Activated naive CD8-positive, alpha-beta T cell treated with anti-CD3 and anti-CD28 coated beads, Interleukin-2, amount 50 U/mL, for 16 hours (primary cell): ENCODE measurements at places on chromosomes 5 and 9.

DNA sequence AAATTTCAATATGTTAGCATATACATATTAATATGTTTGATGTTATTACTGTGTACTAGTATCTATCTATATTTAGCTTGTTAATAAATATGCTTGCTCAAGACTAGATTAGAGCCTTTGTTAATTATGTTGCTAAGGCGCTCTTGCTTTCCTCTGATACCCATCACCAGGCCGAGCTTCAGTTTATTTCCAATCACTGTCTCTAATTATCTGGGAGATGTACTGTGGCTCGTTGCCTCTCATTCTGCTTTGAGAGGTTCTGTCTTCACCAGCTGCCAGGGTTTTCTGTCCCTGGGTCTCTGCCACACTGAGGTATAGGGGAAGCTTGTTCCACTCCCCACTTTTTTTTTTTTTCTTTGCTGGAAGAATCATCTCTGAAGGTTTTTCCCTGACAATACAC, 21.0 kb upstream of the TAF11L2 start:
- no peak for DNase-seq

- no peak for DNase-seq
Observed at GRCh38 chr9:131579789-131580211, 34.5 kb downstream of the PRRT1B start.

GRCh38 chr5:13735691-13736090, 208.8 kb downstream of the DNAH5 start:
- no peak for DNase-seq

GRCh38 chr5:40714001-40714400, 34.3 kb downstream of the PTGER4 start:
- DNase-seq = no peak

DNA sequence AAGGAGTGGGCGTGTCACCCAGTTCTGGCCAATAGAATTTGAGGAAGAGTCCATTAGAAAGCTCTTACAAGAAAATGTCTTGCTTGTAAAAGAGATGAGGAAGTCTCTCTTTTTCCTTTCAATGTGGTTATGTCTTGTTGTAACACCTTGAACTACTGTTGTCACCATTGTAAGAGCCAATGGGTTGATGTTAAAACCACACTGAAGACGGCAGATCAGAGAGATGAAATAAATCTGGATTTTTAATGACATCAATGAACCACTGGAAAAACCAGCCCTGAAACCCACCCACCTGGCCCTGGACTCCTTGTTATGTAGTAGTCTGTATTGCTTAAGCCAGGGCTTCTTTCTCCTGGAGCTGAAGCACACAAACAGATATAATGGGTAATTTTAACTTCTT, 83.8 kb upstream of the ERCC6L2 start:
- no peak for DNase-seq

DNA sequence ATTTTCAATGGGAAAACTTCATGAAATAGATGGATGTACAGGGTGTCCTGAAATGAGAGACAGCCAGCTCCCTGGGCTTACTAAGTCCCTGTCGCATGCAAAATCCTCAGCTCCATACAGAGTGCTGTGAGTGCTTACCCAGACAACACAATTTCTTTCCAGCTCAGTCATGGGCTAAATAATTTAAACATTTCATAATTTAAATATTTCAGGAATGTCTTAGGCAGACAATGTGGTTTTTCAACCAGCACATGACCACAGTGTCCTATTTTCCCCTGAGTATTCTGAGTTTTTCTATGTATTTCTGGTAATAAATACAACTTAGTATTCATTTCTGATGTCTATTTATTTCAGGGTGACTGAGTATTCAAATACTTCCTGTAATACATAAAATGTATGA, 188.5 kb upstream of the SNX2 start:
- DNase-seq = no peak

GRCh38 chr5:94309141-94309540, 309.3 kb downstream of the KIAA0825 start:
- no peak for DNase-seq

GRCh38 chr9:130912932-130913598, 16.5 kb upstream of the QRFP start:
- DNase-seq = no peak

GRCh38 chr9:16236311-16236710, 634.2 kb downstream of the BNC2 start:
- DNase-seq = no peak

DNA sequence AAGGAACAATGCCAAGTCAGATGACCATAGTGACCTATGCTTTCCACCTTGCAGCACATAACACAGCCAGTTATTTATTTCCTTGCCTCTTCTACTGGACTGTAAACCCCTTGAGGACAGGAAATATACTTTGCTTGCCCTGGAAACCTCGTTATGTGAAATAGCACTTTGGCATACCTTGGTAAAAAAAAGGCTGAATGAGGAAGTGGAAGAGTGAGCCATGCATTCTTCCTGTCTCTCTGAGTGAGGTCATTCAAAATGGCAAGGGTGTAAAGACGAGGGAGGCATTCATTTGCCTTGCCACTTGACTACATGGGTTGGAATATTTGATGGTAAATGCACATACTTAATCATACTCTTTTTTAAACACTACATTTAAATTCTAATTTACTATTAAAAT, 42.8 kb upstream of the SVEP1 start:
- no peak for DNase-seq

DNA sequence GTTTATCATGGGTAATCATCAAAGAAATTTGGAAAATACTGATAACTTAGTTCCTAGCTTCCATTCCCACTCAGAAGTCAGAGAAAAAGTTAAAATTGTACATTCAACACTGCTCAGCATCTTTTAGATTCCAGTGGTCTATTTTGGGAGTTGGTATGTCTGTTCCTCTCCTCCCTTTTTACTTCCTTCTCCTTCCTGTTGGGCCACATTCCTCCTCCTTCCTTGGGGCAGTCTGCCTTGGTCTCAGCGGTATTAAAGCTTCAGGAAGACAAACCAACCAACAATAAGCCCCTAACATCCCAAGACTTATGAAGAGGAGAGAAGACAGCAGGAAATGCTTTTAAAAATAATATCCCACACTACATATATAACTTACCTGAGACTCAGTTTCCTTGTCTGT, 49.9 kb upstream of the SSBP2 start:
- no peak for DNase-seq

DNA sequence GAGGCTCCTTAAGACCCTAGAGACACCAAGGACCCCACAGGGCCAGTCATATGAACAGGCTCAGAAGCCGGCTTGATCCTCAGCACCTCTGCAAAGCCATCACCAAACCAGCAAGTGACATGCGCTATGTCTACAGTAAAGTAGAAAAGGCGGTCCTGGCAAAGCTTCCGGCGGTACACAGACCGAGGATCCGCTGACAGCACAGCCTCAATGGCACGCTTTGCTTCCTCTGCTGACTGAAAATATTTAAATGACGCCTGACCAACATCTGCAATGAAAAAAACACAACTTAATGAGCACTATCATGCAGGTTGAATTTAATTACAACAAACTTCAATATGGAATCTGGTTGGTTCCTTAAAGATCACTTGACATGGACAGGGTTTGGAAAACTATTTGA, 17.6 kb downstream of the TRMO start:
- no peak for DNase-seq

DNA sequence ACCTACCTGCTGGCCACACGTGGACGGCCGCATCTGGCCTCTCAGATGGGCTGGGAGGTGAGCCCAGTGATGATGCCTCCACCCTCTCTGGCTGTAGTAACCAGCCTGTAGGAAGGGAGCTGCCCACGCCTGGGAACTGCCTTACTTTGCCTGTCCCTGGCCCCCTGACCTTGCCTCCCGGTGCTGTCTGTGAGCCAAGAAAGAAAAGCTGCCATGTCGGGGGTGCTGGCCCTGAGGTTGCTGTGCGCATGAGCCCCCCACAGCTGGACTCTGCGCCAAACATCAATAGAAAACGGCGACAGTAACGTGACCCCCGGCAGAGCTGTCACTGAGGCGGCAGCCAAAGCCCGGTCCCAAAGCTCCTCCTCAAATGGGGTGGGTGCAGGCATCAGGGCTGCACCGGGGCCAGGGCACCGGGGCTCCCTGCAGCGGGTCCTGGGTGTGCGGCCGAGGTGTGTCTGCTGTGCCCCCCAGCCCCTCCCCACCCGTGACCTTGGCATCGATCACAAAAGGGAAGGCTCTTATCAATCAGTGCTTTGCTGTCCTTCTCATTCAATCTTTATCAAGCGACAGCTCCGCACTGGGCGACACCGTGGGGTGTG, 15.3 kb upstream of the SLC9A3 start:
- no peak for DNase-seq

GRCh38 chr9:33942471-33943083, 106.1 kb downstream of the UBAP2 start:
- DNase-seq = no peak

DNA sequence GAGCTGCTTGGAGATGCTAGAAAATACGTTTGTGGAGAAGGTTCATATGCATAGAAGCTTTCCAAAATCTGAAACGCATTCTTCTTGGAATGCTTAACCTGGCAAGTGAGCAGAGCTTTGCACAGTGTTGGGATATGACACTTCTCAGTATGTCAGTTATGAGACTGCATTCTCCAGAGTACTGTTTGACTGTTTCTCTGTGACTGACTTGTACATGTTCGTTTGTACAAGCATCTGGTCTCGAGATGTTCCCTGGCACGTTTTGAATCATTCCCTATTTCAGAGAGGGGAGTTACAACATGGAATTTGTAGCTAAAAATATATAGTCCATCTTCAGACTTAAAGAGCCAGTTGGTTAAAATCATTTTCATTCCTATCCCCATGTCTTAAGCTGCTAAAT, 272.4 kb downstream of the ARRDC3 start:
- no peak for DNase-seq

- no peak for DNase-seq
Observed at GRCh38 chr5:56155992-56156584, 77.0 kb downstream of the ANKRD55 start.

- DNase-seq = no peak
Observed at GRCh38 chr5:29982457-29982856, 1211.0 kb upstream of the CDH6 start.

DNA sequence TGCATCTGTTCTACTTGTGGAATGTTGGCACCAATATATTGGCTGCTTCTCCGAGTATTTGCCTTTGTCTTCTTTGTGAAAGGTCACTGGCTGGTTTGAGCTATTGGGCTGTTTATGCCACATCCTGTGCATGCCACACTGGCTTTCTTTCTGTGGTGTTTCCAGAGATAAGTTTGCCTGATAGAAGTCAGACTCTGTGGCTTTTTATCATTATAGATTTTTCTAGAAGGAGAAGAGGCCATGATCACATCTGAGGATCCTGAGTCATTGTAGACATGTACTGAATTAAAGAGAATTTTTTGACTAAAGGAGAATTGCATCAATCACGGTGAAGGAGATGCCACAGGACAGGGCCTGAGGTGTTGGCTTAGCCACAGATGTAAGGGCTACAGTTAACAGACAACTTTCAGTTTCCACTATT, 26.5 kb upstream of the CDKN2B start:
- no peak for DNase-seq

- no peak for DNase-seq
Observed at GRCh38 chr9:125747053-125747764, at the start of gene PBX3. PBX3 (plus strand) TSS chr9:125747373.

DNA sequence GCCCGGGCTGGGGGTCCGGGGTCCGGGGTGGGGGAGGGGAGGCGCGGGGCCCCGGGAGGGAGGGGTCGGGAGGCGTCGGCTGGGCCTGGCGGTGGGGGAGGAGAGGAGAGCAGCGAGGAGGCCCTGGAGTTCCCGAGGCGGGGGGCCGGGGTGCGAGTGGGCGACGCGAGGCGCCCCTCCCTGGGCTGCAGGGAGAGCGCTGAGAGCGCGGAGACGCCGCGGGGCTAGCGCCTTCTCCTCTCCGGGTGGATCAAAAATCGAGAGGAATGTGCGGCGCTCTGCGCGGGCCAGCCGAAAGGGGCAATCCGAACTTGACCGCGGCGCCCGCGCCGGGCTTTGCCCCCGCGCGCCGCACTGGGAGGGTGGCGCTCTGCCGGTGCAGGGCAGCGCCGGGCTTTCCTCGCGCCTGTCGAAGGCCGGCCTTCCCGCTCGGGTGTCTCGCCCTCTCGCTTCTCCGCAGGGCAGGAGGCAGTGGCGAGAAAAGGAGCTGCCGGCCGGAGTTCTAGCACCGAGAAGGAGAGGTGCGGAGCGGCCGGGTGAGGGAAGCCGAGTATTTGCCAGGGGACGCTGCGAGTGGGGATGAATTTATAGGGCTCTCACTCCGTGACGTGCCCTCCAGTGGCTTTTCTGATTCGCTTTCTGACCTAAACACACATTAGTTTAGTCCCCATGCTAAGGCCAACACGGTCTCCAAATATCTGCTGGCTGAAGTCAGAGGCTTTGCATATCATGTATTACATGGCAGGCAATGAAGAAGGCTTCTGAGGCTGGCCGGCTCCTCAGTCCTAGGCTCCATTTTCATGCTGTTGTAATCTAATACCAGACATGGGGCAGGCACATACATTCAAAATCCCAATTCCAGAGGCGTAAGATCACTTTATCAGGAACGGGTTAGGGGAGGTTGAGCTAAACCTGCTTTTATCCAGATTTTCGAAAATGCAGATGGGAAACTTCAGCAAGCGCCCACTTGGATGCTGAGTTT, 503 bp upstream of the GDNF start:
- no peak for DNase-seq

DNA sequence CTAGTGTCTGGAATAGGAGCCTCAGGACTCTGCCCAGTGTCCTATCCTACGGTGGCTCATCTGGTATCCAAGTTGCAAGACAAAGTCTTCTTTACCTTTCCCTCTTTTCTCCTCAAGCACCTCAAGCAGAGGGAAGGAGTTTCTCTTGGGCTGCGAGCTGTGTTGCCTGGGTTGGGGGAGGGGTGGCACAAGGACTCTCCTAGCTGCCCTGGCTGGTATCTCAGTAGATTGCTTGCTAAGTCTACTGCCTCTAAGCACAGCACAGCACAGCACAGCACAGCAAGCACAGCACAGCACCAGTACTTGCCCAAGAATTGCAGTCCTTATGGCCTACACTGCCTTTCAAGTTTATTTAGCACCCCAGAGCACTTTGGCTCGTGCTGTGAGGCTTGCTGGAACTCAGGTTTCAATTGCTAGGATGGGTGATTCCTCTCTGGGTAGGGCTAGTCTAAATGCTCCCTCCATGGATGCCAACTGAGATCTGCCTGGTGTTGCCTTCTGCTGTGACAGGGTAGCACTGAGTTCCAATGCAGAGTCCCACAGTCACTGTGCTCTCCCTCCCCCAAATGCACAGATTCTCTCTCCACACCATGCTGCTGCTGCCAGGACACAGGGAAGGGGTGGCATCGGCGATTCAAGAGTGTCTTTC, 213.1 kb upstream of the POU5F2 start:
- DNase-seq = no peak

GRCh38 chr5:164346785-164347630, 841.6 kb downstream of the MAT2B start:
- DNase-seq = no peak

- no peak for DNase-seq
Observed at GRCh38 chr5:96920744-96921355, 15.0 kb upstream of the LNPEP start.
